ENCODE measurements at places on chromosomes 6 and 20.

DNA sequence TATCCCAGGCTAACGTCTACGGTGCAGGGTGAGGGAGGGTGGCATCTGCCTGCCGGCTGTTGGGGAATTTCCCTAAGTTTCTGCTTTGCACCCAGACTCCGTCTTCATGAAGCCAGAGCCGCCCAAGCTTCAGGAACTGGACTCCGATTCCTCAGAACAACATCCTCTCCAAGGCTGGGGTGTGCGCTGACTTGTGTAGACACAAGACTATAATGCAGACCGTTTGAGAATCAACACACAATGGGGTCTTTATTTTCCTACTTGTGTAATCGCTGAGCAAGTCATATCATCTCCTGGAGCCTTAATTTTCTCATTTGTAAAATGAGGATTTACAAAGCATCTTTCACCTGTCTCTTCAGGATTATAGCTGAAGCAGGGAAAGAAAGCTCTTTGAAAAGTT, 160.5 kb upstream of the AGPAT4 start:
- no peak for DNase-seq

DNA sequence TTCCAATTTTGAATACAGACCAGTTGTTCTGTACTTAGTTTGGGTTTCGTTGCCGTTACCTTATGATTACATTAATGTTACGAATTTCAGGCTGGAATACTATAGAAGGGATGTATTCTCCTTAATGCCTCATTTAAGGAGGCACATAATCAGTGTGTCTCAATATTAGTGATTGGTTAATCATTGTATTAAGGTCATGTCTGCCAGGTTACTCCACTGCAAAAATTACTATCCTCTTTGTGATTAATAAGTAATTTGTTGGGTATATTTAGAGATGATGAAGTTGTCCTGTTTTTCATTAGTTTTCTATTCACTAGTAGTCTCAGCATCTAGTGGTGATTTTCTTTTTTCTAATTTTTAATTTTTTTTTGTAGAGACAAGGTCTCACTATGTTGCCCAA, 66.3 kb downstream of the CBFA2T2 start:
- no peak for DNase-seq

GRCh38 chr6:128855581-128856085, 27.3 kb upstream of the LAMA2 start:
- no peak for DNase-seq

GRCh38 chr6:15462256-15462655, 200.6 kb downstream of the DTNBP1 start:
- no peak for DNase-seq

DNA sequence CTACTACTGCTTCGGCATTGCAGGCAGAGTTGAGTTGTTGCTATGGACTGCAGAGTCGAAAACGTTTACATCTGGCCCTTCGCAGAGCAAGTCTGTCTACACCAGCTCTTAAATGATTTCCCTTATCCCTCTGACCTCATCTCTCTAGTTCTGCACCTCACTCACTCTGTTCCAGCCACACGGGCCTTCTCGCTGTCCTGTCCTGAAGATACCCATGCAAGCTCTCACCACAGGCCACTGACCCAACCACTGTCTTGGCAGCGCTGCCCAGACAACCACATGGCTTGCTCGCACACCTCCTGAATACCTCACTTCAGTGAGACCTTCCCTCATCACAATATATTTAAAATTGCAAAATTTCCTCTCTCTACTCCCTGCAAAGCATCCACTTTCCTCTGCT, 31.4 kb downstream of the B4GALT5 start:
- no peak for DNase-seq

GRCh38 chr6:17986656-17987446, 584 bp downstream of the KIF13A start:
- DNase-seq: peak; percentile 37

- DNase-seq: no peak
Observed at GRCh38 chr20:8646033-8646441, 422.9 kb upstream of the PLCB4 start.

GRCh38 chr6:142183351-142183750, 36.3 kb downstream of the VTA1 start:
- no peak for DNase-seq

- DNase-seq: no peak
Observed at GRCh38 chr20:25025986-25026605, 31.8 kb downstream of the ACSS1 start.

- DNase-seq: no peak
Observed at GRCh38 chr20:44743916-44744655, 1.6 kb upstream of the KCNK15 start.

DNA sequence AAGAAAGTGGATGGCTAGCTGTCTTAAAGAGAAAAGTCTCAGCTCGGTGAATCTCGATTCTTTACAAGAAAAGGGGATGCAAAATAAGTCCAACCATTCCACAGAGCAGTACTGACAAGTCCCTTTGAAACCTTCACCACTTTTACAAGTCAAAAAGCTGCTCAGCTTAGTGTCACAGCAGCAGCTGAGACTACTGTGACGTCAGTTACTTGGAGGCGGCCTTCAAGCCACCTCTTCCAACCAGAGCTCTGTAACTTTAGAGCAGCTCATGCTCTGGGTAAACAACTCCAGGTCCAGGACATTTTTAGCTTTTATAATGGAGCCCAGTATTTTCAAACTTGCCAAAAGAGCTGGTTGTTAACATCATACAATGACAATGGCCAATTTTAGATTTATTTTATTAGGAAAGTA, at the start of gene KIAA0408:
TSS of gene KIAA0408 (minus strand) at position 159 of the 411 bp plus-strand sequence. CDS start 5,408 bp downstream, outside the sequence.
- DNase-seq: no peak

DNA sequence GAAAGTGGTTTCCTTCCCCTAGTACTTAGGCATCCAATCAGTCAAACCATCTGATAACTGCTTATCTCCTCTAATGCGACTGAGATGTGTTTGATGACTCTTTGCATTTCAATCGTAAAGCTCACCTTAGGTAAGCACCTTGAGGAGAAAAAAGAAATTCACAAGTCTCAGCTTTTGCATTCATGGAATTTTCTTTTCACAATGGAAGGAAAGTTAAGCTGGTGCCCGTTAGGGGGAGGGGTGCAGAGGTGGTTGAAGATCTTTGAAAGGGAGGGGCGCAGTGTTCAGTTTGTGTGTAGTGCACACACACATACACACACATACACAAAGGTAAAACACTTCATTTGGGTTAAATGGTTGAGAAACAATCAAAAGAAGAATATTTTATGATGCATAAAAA, 87.1 kb upstream of the SALL4 start:
- DNase-seq: no peak

GRCh38 chr20:58753267-58753921, 60.8 kb downstream of the NPEPL1 start:
- no peak for DNase-seq

GRCh38 chr6:90249458-90249857, 47.2 kb downstream of the BACH2 start:
- peak; percentile 69 for DNase-seq
